Stimulated activated CD4-positive, alpha-beta T cell treated with anti-CD3 and anti-CD28 coated beads, TNF-alpha, amount 100 ng/mL, for 48 hours (primary cell): ENCODE measurements at places on chromosomes 13 and 19.

DNA sequence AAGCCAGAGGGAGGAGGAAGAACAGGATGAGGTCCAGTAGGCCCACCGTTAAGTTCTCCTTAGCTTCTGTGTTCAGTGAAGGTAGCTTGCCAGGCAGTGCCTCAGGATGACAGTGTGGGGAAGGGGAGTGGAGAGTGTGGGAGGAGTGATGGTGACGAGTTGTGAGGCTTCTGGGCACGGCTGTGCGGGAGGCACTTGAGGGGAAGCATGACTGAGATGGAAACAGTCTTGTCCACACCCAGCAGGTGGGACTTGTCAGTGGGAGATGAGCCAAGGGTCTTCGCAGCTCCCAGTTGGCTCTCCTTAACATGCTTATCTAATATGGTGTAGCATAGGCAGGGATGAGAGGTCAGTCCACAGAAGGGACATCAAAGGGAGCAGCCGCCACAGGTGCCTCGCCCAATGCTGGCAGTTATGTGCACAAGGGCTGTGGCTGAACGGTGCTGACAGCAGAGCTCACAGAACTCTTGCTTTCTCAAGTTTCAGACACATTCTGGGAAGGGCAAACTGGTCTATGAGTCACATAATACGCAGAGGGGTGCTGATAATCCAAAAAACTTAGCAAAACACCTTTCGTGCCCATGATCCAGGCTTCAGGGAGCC, 47.5 kb downstream of the OXGR1 start:
- DNase-seq: no peak

DNA sequence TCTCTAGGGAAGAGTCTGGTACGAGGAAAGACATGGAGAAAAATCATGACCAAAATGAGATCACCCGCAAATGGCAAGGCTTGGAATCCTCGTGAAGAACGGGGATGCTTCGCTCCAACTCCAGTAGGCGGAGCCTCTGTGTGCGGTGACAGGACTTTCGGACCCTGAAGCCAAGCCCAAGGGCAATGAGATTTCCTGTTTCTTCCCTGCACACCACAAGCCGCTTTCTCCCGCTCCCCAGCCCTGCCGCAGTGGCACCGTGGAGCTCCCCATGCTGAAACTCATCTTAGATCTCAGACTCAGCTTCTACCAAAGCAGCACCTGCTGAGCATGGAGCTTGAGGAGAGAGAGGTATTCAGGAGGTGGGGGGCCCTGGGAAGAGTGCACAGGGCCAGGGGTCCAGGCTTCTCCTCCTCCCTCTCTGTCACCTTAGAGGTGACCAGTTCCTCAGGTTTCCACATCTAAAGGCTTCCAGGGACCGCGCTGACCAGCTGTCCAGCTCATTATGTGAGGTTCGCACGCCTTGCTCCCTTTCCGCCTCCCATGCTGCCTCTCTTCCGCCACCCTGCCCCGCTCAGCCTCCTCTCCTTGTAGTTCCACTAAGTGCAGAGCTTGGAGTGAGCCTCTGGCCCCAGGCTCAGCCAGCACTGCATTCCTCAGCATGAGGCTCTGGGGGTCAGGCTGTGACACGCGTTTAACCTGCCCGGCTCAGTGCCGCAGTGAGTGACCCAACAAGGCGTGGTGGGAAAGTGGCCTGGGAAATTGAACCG, 153.8 kb upstream of the SOX1 start:
- DNase-seq: no peak

DNA sequence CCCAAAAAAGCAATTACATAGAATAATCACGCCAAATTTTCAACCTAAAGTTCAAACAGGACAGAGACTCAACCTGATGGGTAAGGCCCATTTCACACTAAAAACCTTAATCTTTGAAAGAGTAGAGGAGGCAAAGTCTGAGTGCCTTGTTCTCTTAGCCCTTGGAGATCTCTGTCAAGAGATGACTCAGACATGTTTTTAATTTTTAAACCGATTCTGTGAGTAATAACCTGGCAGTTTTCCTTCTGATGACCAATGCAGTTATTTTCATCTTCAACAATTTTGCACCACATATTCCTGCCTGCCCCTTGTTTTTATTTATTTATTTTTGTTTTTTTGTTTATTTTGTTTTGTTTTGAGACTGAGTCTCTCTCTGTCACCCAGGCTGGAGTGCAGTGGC, 11.5 kb upstream of the TNFSF9 start:
- no peak for DNase-seq

GRCh38 chr13:73984949-73985691, 149.1 kb downstream of the KLF12 start:
- peak; percentile 59 for DNase-seq

DNA sequence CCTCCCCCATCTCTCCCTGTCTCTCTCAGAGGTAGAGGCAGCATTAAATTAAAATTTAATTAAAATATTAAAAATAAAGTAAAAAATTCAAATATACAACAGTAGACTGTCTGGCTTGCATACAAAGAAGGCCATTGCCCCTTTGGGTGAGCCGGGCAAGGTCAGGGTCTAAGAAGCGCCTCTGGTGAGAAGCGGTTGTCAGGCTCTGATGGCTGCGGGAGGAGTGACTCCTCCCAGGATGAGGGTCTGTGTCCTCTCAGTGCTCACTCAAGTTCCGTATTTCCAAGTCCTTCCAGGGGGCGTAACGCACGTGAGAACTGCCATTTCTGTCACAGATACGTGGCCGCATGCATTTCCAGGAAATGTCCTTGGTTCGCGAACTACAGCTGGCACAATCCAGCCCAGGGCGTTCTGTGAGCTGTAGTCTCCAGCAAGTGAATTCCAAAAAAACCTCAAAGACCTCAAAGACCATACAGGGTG, 737 bp upstream of the ZNF181 start:
- DNase-seq: no peak

DNA sequence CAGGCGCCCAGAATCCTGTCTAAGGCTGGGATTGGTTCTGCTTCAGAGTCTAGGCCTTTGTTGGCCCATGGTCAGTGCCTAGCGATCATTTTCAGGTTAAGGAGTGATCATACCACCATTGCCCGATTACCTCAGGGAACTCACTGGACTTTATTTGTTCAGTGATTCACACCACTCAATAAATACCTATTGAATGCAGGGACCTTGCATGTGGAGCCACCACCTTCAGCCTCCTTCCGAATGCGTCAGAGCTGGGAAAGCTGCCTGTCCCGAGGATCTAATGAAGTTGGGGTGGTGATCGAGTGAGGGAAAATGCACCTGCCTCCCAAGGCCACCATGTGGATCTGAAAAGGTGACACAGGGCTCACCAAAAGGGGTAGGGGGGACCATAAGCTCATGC, 40.0 kb upstream of the POU2F2 start:
- DNase-seq: no peak

- no peak for DNase-seq
Observed at GRCh38 chr13:20547479-20547908, 19.5 kb upstream of the IFT88 start.

DNA sequence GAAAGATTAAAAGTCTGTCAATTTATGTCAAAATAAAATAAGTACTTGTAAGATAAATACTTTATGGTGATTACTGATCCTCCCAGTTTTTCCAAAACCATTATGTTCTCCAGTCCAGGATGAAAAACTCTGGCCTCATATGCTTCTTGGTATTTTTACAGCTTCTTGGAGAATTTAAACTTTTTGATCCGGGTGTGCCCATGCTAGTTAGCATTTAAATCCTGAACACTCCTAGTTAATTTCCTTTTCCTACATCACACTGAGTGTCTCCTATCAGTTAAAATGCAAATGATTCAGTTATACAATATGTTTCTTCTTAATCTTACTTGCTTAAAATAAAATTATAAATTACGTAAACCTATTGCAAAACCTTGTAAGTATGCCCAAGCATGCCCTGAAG, 499.9 kb upstream of the SLITRK6 start:
- DNase-seq: no peak

- no peak for DNase-seq
Observed at GRCh38 chr19:55466241-55466614, 1.7 kb upstream of the C19orf85 start.

DNA sequence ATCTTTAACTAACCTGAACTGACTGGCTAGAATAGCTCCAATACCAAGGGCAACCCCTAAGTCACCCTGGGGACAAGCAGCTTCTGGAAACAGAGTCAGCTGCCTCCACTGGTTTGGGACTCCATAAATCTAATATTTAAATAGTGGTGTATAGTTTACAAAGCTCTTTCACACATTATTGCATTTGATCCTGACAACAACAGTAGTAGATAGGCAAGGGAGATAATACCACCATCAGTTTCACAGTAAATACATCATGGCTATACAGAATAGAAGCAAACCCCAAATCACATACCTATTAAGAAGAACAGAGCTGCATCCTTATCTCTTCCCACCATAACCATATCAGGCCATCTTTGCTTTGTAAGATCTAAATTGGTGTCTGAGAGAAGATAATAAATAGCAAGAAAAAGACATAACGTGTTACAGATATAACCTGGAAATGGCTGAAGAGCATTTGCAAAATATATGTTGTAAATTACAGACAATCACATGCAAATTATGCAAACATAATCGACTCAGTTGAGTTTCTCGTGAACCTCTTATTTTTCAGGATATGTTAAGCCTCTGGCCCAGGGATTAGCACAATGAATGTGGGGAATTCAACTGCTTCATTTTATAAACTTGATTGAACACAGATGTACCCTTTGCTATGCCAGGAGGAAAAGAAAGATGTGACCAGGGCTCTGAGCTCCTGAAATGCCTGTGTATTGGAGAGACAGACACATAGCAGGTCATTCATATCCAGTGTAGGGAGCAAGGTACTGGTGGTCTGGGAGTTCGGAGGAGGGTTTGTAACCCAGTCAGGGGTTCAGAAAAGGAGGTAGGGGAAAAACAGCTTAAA, 142.5 kb downstream of the SLC7A1 start:
- no peak for DNase-seq

- DNase-seq: no peak
Observed at GRCh38 chr19:18239303-18239702, 13.1 kb upstream of the PDE4C start.

DNA sequence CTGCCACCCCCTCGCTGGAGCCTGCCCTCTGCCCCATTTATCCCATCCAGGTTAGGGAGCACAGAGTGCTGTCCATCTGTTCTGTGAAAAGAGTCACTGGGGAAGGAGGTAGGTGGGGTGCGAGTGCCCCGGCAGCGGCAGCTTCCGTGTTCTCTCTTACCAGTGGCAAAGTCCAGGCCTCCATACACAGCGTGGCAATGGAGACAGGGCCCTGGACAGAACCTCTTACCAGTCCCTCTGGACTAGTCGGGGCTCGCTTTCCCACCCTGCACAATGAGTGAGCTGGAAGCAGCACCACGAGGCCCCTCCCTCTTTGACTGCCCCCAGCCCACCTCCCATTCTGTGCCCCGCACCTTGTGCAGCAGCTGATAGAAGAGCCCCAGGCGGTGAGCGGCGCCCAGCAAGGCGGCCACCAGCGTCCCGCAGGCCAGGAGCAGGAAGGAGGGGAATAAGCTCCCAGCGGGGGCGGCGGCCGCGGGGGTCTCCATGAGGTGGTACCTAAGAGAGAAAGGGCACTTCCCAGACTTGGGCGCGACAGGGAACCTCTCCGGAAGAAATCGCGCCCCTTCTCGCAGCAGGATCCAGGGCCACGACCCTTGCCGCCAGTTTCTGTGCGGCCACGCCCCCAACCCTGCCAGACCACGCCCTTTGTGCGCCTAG, 17.5 kb downstream of the SYDE1 start:
- DNase-seq: no peak

DNA sequence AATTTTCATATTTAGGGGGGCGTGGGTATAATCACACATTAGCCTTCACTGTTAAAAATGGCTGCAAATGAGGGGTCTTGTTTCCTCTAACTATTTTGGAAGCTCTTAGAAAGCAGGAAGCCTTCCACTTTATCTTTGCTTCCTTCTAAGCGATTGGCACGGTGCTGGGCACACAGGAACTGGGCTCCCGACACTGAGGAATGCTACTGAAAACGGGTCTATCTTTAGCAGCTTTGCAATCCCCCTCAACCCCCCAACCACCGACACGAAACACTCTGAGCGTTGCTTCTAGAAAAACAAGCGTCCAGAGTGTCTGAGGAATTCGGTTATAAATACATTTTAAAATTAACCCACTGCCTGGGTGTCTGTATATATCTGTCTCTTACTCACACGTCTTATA, 143.6 kb downstream of the CACNA1A start:
- DNase-seq: no peak

- DNase-seq: no peak
Observed at GRCh38 chr19:801030-801860, 4.0 kb downstream of the PTBP1 start.

DNA sequence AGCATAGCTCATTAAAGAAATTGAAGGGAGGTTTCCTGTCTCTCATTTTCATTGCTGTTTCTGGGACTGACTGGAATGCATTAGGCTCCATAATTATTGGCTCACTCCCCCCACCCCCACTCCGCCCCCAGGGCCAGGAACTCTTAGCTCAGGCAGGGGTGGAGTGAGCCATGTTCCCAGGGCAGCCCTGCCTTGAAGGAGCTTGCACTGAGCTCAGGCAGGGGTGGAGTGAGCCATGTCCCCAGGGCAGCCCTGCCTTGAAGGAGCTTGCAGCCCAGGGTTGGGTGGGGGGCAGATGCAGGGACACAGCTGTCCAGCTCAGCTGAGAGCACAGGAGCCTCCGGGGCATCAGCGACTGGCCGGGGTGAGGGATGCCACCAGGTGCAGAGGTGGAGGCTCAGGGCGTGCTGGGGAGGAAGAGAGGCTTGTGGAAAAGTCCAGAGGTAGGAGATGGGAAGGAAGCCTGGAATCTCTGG, 39.1 kb upstream of the TFDP1 start:
- no peak for DNase-seq

DNA sequence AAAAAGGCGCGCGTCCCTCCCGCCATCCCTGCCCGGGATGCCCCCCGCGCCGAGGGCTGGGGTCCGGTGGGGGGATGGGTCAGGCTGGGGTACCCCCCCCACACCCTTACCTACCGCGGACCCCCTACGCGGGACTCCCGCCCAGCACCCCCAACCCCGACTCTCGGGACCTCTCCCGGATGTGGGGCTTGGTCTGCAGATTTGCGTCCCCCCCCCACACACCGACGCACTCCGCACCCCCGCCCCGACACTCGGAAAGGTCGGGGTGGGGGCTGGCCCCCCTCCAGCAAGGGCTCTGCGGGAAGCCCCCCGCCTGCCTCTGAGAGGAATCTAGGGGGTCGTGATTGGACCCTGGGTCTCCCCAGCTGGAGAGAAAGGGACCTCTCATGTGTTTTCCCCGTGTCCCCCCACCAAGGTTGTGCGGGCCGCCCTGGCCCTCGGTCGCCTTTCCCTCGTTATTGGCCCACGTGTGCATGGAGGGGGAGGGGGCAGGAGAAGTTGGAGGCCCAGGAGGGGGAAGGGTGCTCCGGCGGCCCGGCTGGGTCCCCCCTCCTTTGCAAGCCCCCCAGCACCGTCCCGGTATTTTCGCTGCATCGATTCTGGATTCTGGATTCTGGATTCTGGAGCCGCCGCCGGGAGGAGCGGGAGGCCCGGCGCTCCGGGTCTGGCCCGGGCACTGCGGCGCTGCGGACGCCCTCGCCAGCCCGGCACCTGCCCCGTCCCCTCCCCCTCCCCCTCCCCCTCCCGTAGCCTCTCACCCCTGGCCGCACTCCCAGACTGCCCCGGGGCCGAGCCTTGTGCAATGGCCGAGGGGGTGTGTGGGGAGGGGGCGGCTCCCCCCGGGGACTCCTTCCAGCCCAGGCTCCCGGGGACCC, 607 bp downstream of the NFIC start:
- no peak for DNase-seq
